ENCODE measurements at places on chromosomes 12 and 14. TPM values are rescaled to one million over a fixed set of nuclear protein-coding genes. Genes with fewer than 3 reads are reported as not detected.

Gene RIMKLB
- total RNA-seq: 1.1 TPM

Gene KLRG1
- 5.6 TPM for total RNA-seq

Gene MANSC1
- 0.14 TPM for total RNA-seq

Gene ABCC9
- 0.07 TPM for total RNA-seq

Gene GPRC5D
- not detected for total RNA-seq

Gene DGKA
- total RNA-seq: 312 TPM

Gene RALGAPA1
- 34.8 TPM for total RNA-seq

Gene NTF3
- not detected for total RNA-seq

Gene DACT1
- not detected for total RNA-seq

Gene TMEM132C
- total RNA-seq: not detected

GRCh38 chr12:127873306-127873705, 393.7 kb upstream of the TMEM132C start:
- no peak for DNase-seq

GRCh38 chr12:24850496-24850895, 98.4 kb downstream of the BCAT1 start:
- no peak for DNase-seq

GRCh38 chr12:104478396-104479122, 21.8 kb downstream of the CHST11 start:
- DNase-seq: peak; percentile 70

GRCh38 chr14:89660166-89660565, 243.1 kb upstream of the FOXN3 start:
- no peak for DNase-seq

- no peak for DNase-seq
Measured at GRCh38 chr12:108583991-108584390, 13.9 kb downstream of the TMEM119 start.

GRCh38 chr14:21882226-21882625, 208.6 kb upstream of the OR4E1 start:
- DNase-seq: no peak

GRCh38 chr14:74955229-74956026, at the start of gene PGF:
TSS of gene PGF (minus strand) at chr14:74955597. CDS start at chr14:74955242, 355 bp downstream.
- DNase-seq: peak; percentile 48

GRCh38 chr12:18304609-18305008, 43.3 kb downstream of the PIK3C2G start:
- DNase-seq: no peak

GRCh38 chr12:91333966-91334365, 151.3 kb upstream of the DCN start:
- no peak for DNase-seq

DNA sequence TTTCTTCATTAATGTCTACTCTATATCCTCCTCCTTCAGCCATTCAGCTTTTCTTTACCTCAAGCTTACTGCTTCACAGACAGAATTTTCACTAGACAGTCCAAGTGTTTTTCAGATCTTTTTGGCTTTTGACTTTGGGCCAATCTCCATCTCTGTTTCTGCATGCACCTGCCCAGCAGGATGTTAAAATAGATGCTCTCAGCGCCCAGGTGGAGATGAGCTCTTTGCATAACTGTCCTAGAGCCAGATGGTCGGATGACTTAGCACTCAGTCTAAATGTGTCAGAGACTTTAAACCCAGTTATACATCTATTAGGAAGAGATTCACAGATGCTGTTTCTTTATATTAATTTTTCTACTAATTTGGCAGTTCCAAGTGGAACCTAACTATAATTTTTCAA, 80.3 kb upstream of the SSTR1 start:
- DNase-seq: no peak

DNA sequence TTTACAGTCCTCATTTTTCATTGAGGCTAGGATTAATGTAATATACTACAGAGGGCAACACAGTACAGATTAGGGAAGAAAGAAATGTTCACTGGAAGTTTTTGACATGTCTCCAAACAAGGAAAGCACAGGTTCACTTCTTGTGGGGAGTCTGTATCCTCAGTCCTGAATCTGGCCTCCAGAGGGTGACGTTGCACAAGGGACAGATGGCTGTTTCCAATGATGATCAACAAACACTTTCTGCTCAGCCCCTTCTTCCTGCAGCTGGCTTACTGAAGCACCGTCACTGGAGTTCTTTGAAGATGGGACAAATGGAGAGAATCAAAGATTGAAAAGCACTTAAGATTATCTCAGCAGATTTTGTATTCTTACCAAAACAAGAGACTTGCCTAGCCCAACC, 123.3 kb upstream of the OR4E1 start:
- no peak for DNase-seq

- DNase-seq: no peak
Measured at GRCh38 chr12:103820361-103820760, 20.7 kb downstream of the NT5DC3 start.

DNA sequence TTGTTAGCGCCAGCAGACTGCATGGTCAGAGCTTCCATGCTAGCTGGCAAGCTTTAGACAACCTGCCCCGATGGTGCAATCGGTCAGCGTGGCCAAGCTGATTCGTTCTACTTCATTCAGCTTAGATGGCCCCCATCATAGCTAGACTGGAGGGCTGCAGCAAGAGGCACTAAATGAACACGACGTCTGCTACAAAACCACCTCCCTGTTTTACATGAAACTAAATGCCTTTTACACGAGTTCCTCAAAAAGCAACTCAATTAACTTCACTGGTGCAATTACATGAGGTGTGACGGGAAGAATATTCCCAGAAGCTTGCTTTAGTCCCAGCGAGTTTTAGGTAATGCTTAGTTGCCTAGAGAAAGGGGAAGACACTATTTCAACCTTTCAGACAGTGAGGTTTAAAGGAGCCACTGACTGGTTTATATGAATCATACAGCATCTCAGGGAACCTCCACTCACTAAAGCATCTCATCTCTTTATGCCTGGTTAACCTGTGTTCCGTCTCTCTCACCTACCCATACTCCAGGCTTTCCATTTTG, 8.4 kb downstream of the NIN start:
- peak; percentile 50 for DNase-seq

DNA sequence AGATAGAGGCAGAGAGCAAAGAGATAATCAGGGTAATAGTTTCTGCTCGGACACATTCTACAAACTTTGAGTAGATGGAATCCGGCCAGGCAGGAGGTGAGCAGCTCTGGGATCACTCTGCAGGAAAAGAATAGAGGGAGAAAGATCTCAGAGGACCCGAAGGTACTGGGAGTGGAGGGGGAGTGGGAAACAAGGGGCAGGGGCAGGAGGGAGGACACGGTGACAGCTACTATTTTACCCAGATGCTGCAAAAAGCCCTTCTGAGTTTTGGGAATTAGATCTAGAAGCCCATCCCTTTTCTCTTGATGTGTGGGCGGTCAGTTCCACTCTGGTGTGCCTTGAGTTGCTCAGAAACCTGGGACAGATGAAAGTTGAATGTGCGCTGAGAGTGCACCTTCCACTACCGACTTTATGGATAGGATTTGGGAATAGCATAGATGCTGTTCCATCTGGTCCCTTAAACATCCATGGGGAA, 556 bp downstream of the GPRC5A start:
- no peak for DNase-seq

GRCh38 chr12:12819752-12820311, 6.7 kb downstream of the DDX47 start:
- no peak for DNase-seq

DNA sequence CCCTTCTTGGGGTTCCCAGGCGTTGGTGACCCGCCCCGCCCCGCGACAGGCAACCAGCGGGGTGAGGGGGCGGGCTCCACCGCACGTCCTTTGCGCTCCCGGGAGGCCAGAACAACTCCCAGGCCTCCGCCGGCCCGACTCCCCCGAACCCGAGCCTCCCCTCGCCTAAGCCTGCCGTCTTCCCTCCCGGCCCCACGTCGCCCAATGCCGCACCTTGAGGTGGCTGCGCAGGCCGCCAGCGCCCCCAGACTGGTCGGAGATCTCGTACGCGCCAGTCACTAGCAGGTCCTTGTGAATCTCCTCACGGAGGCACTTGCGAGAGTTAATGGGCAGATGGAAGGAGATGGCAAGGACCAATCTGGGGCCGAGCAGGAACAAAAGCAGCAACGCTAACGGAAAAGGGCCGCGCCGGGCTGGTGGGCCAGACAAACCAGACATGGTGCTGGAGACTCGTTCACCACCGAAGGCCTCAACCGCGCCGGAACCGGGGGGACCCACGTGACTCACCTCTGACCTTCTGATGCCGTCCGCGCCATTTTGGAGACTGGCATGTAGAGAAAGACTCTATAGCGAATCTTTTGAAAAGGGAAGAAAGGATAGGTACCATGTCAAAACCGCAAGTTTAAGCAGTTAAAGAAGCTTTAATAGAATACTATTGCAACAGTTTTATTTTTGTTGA, at the start of gene TMED10:
TMED10 (minus strand) TSS at position 471 of the 679 bp plus-strand sequence; CDS start at position 438, 33 bp downstream.
- DNase-seq: peak; percentile 95

DNA sequence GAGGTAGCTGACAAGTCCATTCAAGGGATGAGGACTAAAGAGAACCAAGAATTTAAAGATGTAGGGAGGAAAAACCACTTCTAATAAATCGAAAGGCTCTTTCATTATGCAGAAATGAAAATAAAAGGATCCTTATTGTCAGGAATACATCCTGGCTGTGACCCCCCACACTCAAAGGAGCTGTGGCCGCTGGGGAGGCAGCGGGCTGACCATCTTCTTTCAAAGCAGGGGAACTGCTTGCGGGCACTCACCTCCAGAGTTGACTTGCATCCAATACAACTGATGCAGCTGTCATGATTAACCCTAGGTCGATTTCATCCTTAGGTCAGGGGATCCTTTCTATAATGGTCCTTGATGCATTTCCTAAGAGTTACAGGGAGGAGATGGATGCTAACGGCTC, 35.3 kb downstream of the TRAFD1 start:
- no peak for DNase-seq

- no peak for DNase-seq
Measured at GRCh38 chr12:66979251-66979650, 289.9 kb upstream of the CAND1 start.

GRCh38 chr14:97380539-97380941, 583.4 kb downstream of the VRK1 start:
- peak; percentile 76 for DNase-seq

DNA sequence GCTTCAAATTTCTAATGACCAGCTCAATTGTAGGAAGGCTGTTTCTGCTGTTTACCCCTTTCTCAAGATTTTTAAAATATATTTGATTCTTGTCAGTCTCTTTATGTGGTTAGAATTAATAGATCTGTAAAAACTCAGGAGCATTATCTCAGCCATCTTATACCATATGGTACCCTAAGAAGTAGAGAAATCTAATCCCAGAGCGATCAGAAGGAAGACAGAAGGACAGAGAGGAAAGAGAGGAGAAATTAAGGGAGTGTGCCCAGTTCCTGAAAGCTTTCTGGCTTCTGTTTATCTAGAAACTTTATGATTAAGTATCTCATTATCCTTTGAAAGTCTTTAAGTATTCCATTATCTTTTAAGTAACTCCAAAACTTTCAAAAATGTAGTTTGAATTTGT, 152.1 kb upstream of the NAV3 start:
- DNase-seq: no peak

DNA sequence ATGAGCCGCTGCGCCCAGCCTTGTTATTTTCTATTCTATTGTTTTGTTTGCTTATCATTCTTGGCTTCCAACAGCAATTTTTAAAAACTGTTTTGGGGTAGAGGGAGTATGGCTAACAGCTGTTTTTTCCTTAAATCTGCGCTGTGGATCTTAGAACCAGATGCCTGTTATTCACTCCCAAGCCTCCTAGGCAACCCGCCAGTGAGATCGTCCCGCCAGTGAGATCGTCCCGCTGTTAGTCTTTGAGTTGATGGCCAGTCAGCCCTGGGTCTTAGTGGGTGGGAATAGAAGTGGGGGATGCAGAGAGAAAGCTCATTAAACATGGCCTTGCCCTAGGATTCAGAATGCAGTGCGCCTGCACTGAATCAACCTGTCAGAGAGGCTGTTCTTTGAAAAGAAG, 67.3 kb upstream of the BICD1 start:
- no peak for DNase-seq

DNA sequence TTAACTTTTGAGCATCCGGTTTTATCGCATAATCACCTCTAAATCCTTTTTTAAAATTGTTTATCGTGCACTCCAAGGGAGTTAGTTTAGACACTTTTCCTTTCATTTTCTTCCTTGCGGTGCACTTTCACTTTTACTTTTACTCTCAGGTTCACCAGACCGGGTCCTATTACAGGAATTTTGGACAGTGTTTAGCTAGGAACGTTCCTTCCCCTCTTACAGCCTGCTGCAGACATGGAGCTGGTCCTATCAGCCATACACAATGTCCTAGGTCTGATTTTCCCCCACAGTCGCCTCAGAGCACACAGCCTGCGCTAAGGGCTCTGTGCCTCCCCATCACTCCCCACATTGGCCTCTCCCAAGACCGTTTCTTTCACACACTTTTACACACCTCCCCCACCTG, 103.9 kb downstream of the ALG10 start:
- no peak for DNase-seq

DNA sequence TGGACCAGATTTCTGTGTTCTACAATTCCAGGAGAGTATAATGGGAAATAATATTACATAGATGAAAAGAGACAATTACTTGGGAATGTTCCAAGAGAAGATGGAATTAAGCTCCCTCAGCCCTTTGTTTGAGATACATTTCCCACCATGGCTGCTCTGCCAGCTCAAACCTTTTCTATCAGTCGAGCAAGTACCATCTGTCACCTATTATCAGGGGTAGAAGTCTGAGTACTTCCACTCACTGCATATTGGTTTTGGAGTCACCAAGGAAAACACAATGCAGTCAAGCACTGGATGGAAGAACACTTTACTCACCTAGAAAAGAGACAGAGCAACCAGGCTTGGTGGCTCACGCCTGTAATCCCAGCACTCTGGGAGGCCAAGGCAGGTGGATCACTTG, 270.4 kb upstream of the FAR2 start:
- DNase-seq: no peak

- DNase-seq: no peak
Measured at GRCh38 chr14:77347751-77348150, 26.9 kb downstream of the GSTZ1 start.

DNA sequence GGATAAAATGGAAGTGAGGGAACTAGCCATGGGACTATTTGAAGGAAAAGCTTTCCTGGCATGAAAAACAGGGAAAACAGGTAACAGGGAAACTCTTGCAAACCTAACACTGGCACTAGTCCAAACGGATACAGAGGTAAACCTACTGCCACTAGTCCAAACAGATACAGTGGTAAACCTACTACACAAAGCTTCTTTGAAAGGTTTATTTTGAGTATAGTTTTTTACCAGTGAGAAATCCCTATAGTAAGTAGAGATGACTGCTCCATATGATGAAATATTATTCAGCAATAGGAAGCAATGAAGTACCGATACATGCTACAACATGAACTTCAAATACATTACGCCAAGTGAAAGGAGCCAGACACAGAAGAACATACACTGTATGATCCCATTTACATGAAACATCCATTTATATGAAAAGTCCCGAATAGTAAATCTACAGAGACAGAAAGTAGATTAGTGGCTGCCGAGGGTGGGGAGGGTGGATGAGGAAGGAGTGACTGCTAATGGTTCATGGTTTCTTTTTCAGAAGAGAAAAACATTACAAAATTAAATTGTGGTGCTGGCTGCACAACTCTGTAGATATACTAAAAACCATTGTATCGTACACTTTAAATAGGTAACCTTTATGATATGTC, 25.5 kb downstream of the SPTLC2 start:
- DNase-seq: no peak
